ENCODE measurements at places on chromosomes 7 and 10.

DNA sequence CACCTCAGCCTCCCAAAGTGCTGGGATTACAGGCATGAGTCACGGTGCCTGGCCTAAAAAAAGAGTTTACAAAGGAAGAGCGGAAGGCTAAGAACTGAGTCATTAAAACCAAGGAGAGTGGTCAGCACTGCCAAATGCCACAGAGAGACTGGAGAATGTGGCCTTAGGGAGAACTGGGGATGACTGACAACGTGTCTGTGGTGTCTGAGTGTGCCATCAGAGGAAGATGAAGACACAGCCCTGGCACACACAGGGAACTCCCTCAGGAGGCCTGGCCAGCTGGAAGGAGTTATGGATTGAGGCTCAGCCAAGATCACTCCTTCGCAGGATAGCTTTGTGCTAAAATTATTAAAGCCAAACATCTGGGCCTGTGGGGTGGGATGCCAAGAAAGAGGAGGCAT, 3.9 kb upstream of the INA start:
- DNase-seq: no peak

GRCh38 chr10:124568848-124569622, 107.4 kb downstream of the LHPP start:
- DNase-seq: no peak

- no peak for DNase-seq
These were observed 98.5 kb upstream of the INSIG1 start for GRCh38 chr7:155198901-155199845.

- no peak for DNase-seq
These were observed 26.4 kb downstream of the UBTD1 start for GRCh38 chr10:97525086-97525485.

GRCh38 chr7:93920496-93921182, 896 bp upstream of the GNG11 start:
- DNase-seq: no peak

- DNase-seq: no peak
These were observed 18.3 kb upstream of the PPIF start for GRCh38 chr10:79328737-79329504.

- no peak for DNase-seq
These were observed 477.5 kb downstream of the PTPRN2 start for GRCh38 chr7:158110034-158110590.

GRCh38 chr7:1666317-1666822, 3.7 kb upstream of the ELFN1 start:
- no peak for DNase-seq

DNA sequence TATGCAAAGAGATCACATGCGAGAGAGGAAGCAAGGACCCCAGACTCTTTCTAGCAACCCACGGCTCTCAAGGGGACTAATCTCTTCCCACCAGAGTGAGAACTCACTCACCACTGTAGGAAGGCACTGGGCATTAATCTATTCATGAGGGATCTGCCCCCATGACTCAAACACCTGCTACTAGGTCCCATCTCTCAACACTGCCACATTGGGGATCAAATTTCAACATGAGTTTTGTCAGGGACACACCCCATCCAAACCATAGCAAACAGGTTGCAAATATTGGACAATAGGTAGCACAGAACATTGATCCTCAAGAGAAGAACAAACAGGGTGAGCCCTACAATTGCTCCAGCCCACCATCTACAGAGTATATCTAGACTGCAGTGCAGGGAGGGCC, 740.6 kb downstream of the LRMDA start:
- no peak for DNase-seq

DNA sequence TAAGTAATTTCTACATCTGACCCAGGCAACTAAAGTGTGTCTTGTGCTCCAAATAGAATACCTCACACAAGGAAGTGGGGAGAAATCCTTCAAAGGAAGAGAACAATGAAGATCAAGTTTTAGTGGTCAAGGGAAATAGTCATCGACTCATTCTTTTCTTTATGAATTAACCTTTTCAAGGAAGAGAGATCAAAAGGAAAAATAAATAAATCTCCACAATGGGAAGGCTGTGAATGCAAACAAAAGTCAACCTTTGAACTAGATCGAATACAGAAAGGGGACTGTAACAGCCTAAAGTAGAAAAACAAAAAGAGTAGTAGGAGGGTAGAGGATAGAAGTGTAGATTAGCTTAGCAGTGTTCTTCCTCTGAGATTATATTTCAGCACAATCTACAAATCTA, 274.6 kb upstream of the COBL start:
- DNase-seq: no peak

DNA sequence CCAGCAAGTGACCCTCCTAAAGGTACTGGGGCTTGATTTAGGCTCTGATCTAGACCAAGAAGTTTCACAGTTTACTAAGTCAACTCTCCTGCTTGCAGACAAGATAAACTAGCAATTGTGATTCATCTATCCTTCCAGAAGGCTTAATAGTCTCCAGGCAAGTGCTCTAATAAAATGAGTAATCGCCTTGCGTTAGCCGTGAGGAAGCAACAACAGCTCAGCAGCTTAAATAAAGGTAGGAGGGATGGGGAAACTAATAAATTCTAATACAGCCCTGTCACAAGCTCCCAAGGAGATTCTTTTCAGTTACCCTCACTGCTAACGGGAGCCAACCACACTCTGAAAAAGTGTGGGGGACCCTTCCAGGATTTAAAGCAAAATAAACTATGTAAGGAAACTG, 48.4 kb downstream of the FRMD4A start:
- DNase-seq: no peak

- DNase-seq: no peak
These were observed 121.7 kb upstream of the TNRC18 start for GRCh38 chr7:5545222-5545914.

DNA sequence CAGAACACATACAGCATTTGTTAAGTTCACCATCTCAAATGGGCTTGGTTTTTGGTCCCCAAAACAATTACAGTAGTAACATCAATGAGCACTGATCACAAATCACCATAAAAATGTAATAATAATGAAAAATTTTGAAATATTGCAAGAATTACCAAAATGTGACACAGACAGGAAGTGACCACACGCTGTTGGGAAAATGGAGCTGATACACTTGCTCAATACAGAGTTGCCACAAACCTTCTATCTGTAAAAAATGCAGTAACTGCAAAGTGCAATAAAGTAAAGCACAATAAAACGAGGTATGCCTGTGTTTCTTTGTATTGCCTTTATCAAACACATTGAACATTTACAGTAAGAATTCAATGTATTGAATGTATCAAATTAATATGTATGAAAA, 262.7 kb downstream of the CTNNA3 start:
- no peak for DNase-seq

- DNase-seq: no peak
These were observed 189.0 kb downstream of the GALNT17 start for GRCh38 chr7:71320916-71321315.

DNA sequence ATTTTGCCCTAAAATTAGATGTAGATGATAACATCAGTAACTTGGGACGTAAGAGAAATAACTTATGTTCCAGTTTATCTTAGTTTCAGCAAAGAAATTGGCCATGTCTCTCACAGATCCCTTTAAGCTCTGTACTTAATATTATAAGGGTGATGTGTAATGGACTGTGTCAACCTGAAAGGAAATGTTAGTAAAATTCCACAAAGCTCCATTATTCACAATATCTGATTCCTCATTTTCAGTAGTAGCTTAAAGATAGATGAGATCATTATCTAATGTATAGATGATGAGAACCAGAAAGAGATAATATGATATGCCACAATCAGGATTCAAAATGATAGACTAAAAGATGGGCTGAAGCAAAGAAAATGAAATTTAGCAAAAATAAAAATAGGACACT, 316.8 kb upstream of the CHRM2 start:
- DNase-seq: no peak

GRCh38 chr7:148049068-148049467, 541.5 kb upstream of the C7orf33 start:
- DNase-seq: no peak

DNA sequence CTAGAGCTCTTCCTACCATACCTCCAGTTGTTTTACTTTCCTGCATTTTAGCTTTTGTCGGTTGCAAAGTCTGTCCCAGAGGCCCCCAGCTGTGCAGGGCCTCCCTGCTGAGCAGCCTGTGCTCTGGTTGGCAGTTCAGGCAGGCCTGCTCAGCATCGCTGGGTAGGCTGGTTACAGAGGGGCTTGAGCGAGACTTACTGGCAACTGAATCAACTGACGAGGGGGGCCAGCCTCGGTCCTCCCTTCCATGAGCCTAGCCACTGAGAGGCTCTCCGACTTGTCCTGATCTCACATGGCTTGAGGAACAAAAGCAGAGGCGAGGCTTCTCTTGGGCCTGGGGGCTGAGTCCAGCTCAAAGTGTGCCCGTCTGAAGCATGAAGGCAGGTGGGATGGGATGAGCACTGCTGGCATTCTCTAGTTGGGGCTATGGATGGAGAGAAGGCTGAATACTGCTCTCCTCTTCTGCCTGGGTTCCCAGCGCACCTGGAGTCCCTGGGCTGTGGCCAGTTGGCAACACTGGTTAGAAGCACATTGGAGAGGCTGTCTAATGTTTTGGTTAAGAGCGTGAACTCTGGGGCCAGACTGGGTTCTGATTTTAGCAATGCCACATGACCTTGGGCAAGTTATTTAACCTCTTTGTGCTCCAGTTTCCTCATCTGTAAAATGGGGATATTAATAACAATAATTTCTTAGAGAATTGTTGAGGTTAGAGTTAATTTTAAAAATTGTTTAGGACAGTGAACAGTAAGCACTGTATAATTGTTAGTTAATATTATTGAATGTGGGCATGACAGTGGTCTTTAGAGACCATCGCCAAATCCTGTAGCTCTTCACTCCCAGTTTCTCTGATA, 6.9 kb upstream of the SFRP5 start:
- DNase-seq: no peak

GRCh38 chr10:112027731-112028280, 155.8 kb downstream of the GPAM start:
- DNase-seq: no peak

- no peak for DNase-seq
These were observed 318.1 kb downstream of the KCNMA1 start for GRCh38 chr10:77319557-77319956.

- no peak for DNase-seq
These were observed 314.2 kb upstream of the GNAI1 start for GRCh38 chr7:79820387-79820786.

DNA sequence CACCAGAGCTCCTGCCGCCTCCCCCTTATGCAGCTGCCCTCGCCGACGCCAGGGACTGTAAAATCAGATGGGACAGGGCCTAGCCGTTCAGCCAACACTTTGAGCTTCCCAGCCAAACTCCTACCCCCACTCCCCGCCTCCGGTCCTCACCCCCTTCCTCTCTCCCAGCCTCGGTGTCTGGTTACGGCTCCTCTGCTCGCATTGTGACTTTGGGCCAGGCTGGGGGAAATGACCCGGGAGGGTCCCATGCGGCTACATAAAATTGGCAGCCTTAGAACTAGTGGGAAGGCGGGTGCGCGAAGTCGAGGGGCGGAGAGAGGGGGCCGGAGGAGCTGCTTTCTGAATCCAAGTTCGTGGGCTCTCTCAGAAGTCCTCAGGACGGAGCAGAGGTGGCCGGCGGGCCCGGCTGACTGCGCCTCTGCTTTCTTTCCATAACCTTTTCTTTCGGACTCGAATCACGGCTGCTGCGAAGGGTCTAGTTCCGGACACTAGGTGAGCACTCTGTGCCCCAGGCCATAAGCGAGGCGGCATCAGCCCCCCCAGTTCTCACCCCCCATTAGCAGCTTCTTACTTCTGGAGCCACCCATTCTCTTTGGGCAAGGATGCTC, at the start of gene KAZALD1:
TSS of gene KAZALD1 (plus strand) at position 366 of the 608 bp plus-strand sequence. CDS start 604 bp downstream, outside the sequence.
- no peak for DNase-seq

DNA sequence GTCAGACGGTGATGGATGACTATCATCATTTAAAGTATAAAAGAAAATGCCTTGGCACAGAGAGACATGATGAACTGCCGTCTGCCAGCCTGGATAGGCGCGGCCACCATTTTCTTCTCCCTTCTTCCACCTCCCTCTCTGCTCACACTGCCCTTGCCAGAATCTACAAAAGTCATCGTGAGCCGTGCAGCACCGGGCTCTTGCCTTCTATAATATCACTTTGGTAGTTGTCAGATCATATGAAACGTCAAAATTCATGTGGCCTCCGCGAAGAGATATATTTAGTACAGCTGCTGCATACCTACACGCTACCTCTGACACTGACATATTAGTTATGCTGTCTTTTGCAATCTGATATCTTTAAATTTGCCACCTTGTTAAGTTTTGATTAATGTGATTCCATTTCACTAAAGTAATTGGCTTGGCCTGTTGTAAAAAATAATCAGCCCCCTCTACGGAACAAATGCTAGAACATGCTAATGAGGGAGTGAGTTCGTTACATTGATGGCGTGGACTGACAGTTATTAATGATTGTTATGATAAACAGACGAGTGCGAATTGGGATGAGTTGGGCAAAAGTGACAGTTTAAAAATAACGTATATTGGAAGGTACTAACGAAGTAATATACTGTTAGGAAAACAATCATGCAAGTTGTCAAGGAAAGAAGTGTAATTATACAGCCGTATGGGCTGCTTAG, 214.9 kb downstream of the LRMDA start:
- no peak for DNase-seq

- no peak for DNase-seq
These were observed 267.8 kb downstream of the BICC1 start for GRCh38 chr10:58780476-58780875.

DNA sequence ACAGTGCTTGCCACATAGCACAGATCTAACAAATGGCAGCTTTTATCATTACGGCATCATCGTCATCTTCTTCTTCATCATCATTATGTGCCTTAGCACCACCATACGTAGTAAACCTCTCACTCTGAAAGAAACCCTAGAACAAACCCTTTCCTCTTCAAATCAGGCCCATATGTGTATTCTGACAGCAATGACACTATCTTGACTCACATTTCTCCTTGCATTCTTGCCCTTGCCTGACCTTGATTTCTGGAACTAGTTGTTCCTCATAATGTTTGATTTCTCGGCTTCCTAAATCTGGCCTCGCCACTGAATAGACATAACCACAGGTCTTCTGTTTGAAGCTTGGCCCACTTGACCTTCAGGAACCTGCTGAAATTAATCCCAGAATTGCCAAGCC, 115.3 kb downstream of the DGKI start:
- DNase-seq: no peak

DNA sequence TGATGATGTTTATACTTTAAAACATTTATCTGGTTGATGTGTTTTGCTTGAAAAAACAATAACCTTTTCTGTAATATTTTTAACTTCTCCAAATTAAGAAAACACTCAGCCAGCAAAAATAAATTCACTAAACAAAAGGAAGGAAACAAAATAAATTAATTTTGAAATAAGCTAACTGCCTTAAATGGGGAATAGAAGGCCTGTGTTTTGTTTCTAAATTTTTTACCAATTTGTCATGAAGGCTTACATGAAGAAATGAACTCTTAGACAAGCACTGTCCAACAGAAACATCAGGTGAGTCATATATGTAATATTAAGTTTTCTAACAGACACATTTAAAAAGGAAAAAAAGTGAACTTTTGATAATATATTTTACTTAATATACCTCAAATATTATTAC, 68.5 kb downstream of the LRRN3 start:
- no peak for DNase-seq

GRCh38 chr10:133237241-133237587, 441 bp upstream of the VENTX start:
- DNase-seq: no peak

Measured in esophagus squamous epithelium (tissue), 5 donors.